NCI-H1694 (cell line): ENCODE measurements at places on chromosomes 1 and 21.
A peak's percentile ranks its signal among the peaks of the same experiment; 100 is the strongest.

DNA sequence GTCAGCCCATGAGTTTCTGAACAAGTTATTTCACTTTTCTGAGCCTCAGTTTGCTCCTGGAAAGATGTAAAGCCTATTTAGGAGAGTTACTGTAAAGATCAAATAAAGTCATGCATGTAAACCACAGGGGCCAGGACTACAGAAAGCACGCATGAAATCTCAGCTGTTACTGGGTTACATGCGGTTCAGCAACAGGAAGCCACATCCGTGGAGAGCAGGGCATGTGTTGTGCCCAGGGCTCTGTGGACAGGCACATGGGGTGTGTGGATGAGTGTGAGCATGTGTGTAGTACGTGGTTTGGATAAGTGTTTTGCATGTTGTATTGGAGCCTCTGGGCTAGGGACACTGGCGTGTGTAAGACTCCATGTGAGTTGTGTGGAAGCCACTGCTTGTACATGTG lies 2.2 kb upstream of the EPHA2 start:
- no peak for DNase-seq

- no peak for DNase-seq
Observed at GRCh38 chr1:155474146-155474545, 88.5 kb downstream of the ASH1L start.

- no peak for DNase-seq
Observed at GRCh38 chr21:33660406-33660805, 18.1 kb downstream of the ITSN1 start.

GRCh38 chr1:243493156-243494129 lies 237.6 kb downstream of the SDCCAG8 start:
- peak; percentile 100 for DNase-seq

DNA sequence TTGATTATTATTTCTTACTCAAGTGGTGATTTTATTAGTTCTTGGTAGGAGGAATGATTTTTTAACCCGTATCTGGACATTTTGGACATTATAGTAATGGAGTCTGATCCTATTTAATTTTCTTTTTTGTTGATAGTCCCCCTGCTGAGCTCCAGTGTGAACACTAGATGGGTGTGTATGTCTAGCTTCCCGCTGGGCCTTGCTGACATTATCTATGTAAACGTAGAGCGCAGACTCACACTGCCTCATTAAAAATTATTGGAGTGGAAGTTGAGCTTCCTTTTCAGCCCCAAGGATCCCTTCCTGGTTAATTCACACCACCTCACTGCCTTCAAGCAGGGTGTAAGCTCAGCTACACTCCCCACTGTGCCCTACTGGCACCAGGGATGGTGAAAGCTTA lies 467.6 kb upstream of the PKN2 start:
- DNase-seq, result no peak

DNA sequence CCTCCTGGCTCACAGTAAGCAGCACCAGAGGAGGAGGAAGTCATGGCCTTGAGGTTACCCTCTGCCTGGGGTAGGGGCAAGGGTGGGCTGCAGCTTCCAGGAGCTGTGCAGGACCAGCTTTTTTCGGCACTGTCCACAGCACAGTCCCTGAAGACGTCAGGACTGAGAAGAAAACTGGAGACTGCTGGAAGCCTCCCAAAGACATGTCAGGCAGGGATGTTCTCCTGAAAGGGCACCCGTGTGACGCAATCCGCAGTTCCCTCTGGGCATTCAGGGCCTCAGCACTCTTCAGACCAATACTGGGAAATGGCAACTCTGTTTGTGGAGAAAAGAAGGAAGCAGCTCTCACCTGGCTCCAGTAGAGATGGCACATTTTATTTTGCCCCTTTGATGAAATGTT lies 64.8 kb upstream of the TENT5C start:
- DNase-seq, result no peak

DNA sequence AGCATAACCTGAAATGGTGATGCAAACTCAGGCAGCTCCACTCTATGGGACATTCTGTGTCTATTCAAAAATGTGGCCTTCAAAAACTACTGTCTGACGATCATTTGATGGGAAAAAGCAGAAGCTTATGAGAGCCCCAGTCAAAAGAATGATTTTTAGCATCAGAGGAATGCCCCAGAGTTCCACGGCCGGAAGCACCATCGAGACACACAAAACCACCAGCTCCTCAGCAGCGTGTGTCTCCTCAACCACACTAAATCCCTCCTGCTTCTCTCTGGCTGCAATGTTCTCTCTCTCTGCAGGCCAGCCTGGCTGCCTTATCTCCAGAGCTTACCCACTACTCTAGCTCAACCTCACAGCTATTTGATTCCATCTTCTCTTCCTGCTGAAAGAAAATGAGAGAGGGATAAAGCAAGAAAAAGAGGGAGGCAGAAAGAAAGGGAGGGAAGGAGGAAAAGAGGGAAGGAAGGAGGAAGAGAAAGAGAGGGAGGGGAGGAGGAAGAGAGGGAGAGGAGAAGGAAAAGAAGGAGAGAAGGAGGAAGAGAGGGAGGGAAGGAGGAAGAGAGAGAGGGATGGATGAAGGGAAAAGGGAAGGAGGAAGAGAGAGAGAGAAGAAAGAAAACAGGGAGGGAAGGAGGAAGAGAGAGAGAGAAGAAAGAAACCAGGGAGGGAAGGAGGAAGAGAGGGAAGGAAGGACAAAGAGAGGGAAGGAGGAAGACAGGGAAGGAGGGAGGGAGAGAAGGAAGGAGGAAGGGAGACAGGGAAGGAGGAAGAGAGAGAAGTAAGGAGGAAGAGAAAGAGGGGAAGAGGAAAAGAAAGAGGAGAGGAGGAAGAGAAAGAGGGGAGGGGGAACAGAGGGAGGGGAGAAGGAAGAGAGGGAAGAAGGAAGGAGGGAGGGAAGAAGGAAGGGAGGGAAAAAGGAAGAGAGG lies 33.5 kb upstream of the LAPTM5 start:
- DNase-seq, result no peak

DNA sequence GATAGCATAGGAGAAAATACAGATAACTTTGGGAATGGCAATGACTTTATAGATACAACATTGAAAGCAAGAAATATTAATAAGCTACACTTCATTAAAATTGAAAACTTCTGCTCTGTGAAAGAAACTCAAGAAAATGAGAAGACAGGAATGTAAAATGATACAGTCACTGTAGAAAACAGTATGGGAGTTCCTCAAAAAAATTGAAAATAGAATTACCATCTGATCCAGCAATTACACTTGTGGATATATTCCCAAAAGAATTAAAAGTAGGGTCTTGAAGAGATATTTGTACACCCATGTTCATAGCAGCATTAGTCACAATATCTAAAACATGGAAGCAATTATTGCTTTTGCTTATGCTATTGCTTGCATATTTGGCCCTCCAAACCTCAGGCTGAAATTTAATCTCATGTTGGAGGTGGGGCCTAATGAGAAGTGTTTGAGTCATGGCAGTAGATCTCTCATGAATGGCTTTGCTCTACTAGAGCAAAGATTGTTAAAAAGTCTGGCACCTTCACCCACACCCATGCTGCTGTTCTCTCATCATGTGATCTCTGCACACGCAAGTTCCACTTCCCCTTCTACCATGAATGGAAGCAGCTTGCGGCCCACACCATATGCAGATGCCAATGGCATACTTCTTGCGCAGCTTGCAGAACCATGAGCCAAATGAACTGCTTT lies 15.3 kb upstream of the AHCYL1 start:
- no peak for DNase-seq

- DNase-seq, result no peak
Observed at GRCh38 chr1:87004857-87005256, 90.4 kb downstream of the HS2ST1 start.
